A673 (cell line): ENCODE measurements at places on chromosomes 11 and 22. TPM values are rescaled to one million over a fixed set of nuclear protein-coding genes. Genes with fewer than 3 reads are reported as not detected.
A peak's percentile ranks its signal among the peaks of the same experiment; 100 is the strongest.

DNA sequence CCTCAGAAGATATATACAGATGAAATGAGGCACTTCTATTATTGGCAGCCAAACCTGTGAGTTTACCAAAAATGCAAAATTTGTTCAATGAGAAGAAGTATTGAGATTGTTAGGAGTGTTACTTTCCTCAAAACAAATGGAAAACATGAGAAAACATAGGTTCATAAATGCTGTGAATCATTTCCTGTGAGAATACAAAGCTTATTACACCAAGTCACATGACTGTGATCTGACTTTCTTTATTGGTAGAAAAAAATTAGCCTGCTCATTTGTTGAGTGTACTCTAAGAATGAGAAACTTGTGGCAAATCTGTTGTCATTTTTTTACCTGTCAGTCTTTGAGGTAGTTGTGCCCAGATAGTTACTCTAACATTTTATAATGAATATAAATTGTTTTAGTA is 215.1 kb downstream of the TMEM135 start:
- peaks cover 7% of the 10 kb centered on the region for H3K4me1 ChIP-seq
- peaks cover 4% of the 10 kb centered on the region for H3K36me3 ChIP-seq
- peak; percentile 51 for DNase-seq
- no peak overlapping the region for H3K4me3 ChIP-seq
- no peaks in the 10 kb centered on the region for H3K27me3 ChIP-seq
- H3K27ac ChIP-seq = no peak overlapping the region

GRCh38 chr11:66070604-66071380 is 720 bp downstream of the PACS1 start:
- DNase-seq = peak; percentile 35
- peak overlapping the region; percentile 84 for H3K4me3 ChIP-seq
- H3K27me3 ChIP-seq = no peaks in the 10 kb centered on the region
- H3K36me3 ChIP-seq = peaks cover 40% of the 10 kb centered on the region

DNA sequence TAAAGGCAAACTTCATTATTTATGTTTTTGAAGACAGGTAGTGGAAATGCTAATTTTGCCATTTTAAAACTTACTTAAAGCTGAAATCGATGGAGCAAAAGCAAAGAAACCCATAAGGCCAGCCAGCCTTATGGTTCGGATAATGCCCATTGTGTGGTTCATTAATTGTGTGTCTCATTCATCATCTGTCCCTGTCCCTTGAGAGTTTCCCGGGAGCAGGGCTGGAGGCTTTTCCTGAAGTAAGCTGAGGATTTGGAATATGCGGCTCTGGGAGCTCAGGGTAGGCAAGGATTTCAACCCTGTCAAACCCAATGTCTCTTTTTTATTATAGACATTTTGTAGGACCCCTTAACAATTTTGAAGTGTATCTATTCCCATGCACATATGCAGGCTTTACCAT is 790.0 kb upstream of the KIRREL3 start:
- peaks cover 35% of the 10 kb centered on the region for H3K27me3 ChIP-seq
- H3K36me3 ChIP-seq = no peaks in the 10 kb centered on the region
- H3K27ac ChIP-seq = no peak overlapping the region
- H3K4me3 ChIP-seq = no peak overlapping the region

GRCh38 chr11:125464270-125464662 is 31.8 kb downstream of the FEZ1 start:
- no peak overlapping the region for H3K27ac ChIP-seq
- no peaks in the 10 kb centered on the region for H3K4me1 ChIP-seq
- no peaks in the 10 kb centered on the region for H3K36me3 ChIP-seq
- no peak overlapping the region for H3K4me3 ChIP-seq
- DNase-seq = no peak

The KDM4E gene
- total RNA-seq = not detected in 2 replicates
